ENCODE measurements at places on chromosomes 16 and 17.
A peak's percentile ranks its signal among the peaks of the same experiment; 100 is the strongest.

GRCh38 chr17:2777242-2777867, 18.9 kb upstream of the RAP1GAP2 start:
- no peak for DNase-seq

GRCh38 chr17:57662041-57662440, 83.1 kb downstream of the CCDC182 start:
- no peak for DNase-seq

DNA sequence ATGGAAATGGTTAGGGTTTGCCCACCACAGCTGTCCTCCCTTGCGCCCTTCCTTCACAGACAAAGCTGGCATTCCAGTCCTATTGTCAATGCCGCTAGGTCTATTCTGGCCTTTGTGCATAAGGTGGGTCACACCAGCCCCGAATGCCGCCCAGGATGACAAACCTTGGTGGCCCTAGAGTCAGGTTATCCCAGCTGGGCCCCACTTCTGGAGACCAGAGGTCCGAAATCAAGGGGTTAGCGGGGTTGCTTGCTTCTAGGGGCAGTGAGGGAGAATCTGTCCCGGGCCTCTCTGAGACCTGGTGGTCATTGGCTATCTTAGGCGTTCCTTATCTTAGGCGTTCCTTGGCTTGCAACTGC, 472.1 kb downstream of the SOX9 start:
- no peak for DNase-seq

GRCh38 chr17:40371261-40371929, 6.9 kb upstream of the GJD3 start:
- DNase-seq = no peak

DNA sequence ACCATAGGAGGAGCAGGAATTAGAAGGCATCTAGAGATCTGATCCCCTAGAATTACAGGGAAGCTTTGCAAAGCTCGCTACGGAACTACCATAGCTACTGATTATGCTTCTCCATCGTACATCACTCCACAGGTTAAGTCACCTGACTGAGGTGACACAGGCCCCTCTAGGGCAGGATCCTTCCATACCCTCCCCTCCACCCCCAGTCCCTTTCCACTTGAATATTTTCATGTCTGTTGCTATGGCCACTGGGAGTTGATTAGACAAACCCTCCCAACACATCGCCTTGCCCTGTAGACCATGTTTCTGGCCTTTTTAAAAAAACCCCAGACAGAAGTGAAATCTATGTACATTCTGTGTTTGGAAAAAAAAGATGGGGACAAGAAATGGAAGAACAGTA, 287.1 kb downstream of the SOX9 start:
- DNase-seq = no peak

- DNase-seq = peak; percentile 83
Measured at GRCh38 chr16:30948667-30949649, at the start of gene ORAI3. TSS of gene ORAI3 (plus strand) at chr16:30949068. CDS start at chr16:30949290, 222 bp downstream.

- no peak for DNase-seq
Measured at GRCh38 chr16:52350031-52350642, 196.8 kb downstream of the TOX3 start.

DNA sequence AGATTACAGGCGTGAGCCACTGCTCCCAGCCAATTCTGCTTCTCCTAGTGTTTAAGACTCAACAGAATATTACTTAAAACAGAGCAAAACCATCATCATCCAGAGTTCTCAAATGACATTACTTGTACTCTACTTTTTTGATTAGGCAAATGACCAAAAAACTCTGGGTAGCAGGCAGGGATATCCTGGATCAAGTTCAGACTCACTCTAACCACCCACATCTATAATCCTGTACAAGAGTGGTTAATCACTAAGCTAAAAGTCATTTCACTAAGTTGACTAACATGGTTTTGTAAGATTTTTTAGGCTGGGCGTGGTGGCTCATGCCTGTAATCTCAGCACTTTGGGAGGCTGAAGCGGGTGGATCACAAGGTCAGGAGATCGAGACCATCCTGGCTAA, 6.8 kb downstream of the NAE1 start:
- DNase-seq = no peak

- no peak for DNase-seq
Measured at GRCh38 chr16:47884116-47884725, 271.6 kb downstream of the ABCC12 start.

GRCh38 chr17:4369557-4370230, 3.2 kb upstream of the UBE2G1 start:
- no peak for DNase-seq
